SK-MEL-5 (cell line): ENCODE measurements at places on chromosomes 5 and 9.

DNA sequence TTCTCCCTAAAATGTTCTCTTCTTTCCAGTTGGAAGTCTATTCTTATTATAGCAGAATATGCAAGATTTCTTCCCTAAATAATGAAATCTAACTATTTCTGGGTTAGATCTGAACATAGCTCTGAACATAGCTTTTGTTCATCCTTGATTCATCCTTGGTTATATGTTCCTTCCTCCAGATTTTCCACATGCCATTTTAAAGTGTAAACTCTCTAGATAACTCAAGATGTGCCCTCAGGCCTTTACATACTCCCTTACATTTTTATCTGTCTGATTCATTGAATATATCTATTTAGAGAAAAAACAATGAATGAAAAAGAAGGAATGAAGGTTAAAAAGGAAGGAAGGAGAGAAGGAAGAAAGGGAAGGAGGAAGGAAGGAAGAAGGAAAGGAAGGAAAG is 100.9 kb downstream of the FBXO38 start:
- no peak for DNase-seq

GRCh38 chr9:134064711-134065110 is 3.1 kb downstream of the BRD3 start:
- DNase-seq = no peak

DNA sequence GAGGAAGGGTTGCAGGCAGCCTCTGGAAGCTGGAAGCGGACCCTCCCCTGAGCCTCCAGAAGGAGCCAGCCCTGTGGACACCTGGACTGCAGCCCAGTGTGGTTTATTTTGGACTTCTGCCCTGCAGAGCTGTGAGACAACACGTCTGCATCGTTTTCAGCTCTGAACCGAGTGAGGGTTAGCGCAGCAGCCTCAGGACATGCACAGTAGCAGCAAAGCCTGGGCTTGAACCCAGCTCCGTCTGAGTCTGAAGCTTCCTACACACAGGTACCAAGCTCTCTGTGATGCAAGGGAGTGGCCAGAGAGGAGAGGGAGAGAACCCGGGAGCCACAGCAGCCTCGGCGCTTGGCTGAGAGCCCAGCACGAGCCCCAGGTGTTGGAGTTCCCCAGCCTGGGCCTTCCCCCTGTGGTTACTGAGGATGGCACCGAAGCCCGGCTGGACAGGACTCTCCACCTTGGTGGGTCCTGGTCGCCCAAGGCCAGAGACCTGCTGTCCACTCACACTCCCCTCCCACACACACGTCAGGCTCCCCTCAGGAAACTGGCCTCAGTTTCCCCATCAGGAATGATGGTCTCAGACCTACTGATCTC is 128.2 kb downstream of the OLFM1 start:
- no peak for DNase-seq

DNA sequence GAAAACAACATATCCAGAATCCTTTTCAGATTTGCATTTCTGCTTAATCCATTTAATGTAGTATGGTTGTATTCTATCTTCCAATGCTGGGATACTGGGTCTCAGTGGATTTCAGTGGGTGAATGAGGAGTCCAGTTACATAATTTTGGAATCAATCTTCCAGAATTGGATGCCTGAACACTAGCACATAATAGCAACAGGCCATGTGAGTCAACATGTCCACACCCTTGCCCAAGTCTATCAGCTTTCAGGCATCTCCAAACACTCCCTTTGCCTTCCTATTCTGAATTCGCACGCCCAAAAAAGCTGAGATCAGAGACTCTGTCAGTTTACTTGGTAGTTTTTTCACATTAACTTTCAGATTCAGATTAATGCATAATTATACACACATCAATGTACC is 202.6 kb downstream of the TSSK1B start:
- DNase-seq = no peak

- DNase-seq = no peak
Observed at GRCh38 chr9:29613773-29614172, 2040.5 kb upstream of the C9orf72 start.

DNA sequence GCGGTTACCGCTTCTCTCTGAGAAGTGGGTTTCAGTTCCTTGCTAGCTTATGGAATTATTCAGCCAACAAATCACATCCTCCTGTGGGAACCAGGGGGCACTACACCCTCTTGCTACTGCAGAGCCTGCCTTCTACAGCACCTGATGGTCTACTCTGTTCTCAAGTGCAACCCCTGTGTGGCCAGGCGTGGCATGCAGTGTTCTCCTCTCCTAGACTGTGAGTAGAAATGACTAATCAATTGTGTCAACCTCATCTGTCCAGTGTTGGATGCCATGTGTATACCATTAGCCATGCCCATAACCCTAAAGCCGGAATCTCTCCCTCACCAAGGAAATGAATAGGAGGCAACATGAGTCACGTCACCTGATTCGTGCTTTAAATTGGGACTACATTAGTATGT is 117.2 kb upstream of the LIFR start:
- DNase-seq = peak; percentile 48

GRCh38 chr5:124790895-124791732 is 44.7 kb upstream of the ZNF608 start:
- no peak for DNase-seq

DNA sequence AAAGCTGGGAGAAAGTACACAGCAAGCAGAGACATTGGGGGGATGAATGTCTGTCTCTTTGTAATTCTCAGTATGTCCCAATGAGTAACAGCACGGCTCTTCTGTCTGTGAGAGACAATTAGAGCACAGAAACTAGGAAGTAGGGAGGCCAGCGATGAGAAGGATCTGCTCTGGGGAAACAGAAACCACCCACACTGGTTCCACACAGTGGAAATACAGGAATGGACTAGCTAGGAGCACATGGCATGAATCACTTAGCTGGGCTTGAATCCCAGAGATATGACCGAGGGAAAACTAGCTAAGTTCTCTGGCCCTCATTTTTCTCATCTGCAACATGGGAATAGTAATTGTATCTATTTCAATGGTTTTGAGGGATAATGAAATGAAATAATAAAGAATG is 895.9 kb downstream of the TLE4 start:
- DNase-seq = no peak

DNA sequence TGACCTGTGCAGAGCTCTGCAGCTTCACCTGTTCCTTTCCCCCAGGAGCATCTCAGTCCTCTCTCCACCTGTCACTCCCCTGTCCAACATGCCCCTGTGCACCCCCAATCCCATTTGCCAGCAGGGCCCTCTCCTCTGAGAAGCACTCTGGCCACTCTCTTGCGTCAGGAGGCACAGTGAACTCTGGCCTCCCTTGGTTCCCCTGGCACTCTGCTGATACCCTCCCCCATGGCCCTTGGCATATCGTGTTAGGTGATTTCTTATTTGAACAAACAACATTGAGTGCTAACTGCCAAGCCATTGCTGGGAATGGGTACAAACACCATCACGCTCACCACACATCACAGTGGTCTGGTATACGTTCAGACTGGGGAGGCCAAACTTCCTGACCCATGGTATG is 20.9 kb upstream of the TNIP1 start:
- DNase-seq = no peak

- no peak for DNase-seq
Observed at GRCh38 chr5:53080271-53080670, 29.3 kb downstream of the MOCS2 start.

DNA sequence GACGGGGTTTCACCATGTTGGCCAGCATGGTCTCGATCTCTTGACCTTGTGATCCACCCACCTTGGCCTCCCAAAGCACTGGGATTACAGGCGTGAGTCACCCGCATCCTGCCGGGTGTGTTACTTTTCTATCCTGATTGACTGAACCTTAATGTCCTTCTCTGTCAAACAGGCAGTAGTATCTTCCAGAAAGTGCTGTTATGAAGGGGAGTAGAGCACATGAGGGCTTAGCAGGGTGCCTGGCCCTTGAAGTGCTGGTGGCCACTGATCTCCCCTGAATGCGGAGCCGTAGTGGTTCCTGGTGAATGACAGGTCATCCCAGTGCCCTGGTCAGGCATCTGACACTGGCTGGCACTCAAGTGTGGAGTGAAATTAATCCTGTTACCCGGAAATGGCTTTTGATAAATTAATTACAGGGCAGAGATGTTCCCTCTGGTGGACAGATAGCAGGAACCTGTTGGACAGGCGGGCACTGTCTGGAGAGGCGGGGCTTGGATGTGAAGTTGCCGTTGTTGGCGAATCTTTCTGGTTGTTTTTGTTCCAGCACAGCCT is 28.4 kb downstream of the PRRC2B start:
- no peak for DNase-seq

DNA sequence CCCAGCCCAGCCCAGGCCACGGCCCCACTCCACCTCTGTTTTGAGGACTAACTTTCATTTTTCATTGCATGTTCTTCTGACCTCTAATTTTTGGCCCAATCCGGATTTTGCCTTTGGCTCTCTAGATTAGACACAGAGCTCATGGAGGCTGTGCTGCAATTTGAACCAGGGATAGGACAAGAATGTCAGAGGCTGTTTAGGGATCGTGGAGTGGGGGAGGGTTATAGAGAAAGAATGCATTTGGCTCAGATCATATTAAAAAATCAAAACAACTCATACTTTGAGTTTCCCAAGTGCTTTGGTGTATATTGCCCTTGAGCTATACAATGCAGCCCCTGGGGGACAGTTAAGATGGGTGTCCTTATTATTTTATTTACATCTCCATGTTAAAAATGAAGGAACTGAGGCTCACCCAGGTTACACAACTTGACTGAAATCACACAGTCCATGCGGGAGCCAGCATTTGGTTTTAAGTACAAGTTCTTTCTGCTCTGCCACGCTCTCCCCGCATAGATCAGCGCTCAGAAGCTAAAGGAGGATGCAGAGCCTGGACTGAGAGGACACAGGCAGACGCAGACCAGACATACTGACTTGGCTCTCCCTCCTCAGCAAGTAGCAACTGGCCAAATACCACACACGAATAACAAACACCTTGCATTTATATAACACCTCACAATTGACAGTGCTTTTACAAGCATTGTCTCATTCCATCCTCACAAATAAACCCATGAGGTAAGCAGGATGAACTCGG is 126.4 kb upstream of the RAI14 start:
- DNase-seq = no peak

- DNase-seq = peak; percentile 68
Observed at GRCh38 chr9:37747271-37747753, 6.3 kb upstream of the TRMT10B start.

GRCh38 chr9:108142504-108143201 is 653.1 kb upstream of the KLF4 start:
- no peak for DNase-seq

DNA sequence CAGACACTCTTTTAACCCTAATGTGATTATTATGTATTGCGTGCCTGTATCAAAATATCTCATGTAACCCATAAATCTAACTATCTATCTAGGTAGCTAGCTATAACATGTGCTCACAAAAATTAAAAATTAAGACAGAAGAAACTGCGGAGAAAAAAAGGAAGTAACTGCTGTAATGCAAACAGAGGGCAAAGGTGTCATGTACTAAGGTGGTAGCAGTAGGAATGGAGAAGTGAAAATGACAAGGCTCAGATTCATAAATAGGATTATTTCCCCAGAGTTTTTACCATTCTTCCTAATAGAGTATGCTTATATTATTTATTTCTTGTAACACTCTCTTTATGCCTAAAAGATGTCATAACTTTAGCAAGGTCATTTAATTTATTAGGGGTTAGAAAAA is 1527.5 kb upstream of the C9orf72 start:
- no peak for DNase-seq

- no peak for DNase-seq
Observed at GRCh38 chr5:143820451-143820850, 8.5 kb downstream of the HMHB1 start.

DNA sequence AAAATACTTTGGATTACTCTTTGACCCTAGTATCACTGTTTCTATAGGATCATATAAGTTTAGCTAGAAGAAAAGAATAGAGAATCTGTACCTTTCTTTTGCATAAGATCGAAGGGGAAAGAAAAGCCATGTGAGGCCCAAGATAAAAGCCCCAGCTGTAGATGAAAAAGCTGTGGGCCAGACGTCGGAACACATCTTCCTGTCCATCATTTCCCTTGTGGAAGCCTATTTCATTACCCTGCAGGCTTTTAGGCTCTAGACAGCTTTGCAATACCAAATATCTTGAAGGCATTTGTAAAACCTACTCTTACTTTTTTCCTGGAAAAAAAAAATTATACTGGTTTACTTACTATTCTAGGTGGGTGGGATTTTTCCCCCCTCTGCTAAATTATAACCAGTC is 10.0 kb downstream of the PALM2AKAP2 start:
- no peak for DNase-seq

DNA sequence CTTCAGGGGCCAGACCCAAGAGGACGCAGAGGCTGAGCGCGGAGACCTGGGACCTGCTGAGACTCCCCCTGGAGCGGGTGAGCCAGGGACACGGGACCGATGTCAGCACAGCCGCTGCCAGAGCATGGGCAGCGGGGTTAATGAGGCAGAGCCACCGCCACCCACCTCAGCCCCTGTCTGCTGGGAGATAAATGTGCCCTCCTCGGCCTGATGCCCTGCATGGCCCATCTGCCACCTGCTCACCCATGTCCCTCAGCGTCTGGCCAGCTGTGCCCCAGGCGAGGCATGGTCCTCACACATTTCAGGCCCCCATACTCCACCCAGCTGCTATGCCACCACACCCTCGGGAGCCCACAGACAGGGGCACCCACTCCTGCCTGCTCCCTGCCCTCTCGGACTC is 14.9 kb downstream of the DNLZ start:
- no peak for DNase-seq

DNA sequence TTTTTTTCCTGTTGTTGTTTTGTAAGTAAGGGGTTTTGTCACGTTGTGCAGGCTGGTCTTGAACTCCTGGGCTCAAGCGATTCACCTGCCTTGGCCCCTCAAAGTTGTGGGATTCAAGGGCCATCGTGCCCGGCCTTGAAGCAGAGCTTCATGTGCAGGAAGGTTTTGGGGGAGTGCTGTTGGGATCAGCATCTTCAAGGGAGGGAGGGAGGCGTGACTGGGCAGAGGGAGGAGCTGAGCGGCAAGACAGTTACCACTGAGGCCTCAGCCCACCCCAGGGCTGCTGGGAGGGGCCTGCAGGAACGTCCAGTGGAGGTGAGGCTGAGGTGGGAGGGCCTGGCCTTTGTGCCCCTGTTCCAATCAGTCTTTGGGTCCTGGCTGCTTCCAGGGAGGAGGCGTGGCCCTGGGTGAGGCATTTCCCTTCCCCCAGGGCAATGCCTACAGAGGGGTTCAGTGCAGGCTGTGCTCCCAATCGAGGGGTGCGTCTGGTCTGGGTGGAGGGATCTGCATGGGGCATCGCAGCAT is 21.4 kb downstream of the OR2V1 start:
- DNase-seq = no peak

DNA sequence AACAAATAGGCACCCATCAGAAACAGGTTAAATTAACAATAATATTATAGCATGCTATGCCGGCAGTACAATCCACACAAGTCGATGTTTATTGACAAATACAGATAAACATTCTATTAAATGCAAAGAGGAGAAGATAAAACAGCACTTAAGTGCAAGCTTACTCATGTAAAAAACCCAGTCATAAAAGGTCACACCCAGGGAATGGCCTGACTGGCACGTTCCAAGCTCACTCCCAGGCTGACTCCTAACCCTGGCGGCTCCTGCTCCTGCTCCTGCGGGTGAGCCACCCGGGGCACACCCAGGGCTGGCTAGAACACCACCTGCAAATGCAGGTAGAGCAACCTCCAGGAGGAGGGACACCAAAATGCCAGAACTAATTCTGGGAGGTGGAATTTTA is 66.9 kb downstream of the SEMA4D start:
- DNase-seq = no peak

- DNase-seq = no peak
Observed at GRCh38 chr9:79604149-79604548, 32.4 kb downstream of the TLE4 start.
